Stimulated activated CD8-positive, alpha-beta memory T cell treated with anti-CD3 and anti-CD28 coated beads, Interleukin-7, amount 100 ng/mL, for 1 hour (primary cell): ENCODE measurements at places on chromosomes 1 and 21.

DNA sequence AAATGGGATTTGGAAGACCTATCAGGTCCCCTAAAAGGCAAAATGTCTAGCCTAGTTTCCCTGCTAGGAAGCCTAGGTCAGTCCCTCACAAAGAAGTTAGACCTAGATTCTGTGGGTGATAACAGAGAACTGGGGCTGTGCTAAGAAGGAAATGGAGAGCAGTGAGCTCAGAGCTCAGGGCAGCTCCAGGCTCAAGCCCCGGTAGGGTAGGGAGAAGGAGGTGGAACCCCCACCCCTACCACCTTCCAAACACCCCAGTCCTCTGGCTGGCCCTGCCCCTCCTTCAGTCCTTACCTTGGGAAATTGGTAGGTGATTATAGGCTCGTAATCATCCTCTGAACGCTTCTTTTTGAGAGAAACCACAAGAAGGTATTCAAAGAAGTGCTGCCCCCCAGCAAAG, 1.1 kb downstream of the DENND2D start:
- no peak for DNase-seq

DNA sequence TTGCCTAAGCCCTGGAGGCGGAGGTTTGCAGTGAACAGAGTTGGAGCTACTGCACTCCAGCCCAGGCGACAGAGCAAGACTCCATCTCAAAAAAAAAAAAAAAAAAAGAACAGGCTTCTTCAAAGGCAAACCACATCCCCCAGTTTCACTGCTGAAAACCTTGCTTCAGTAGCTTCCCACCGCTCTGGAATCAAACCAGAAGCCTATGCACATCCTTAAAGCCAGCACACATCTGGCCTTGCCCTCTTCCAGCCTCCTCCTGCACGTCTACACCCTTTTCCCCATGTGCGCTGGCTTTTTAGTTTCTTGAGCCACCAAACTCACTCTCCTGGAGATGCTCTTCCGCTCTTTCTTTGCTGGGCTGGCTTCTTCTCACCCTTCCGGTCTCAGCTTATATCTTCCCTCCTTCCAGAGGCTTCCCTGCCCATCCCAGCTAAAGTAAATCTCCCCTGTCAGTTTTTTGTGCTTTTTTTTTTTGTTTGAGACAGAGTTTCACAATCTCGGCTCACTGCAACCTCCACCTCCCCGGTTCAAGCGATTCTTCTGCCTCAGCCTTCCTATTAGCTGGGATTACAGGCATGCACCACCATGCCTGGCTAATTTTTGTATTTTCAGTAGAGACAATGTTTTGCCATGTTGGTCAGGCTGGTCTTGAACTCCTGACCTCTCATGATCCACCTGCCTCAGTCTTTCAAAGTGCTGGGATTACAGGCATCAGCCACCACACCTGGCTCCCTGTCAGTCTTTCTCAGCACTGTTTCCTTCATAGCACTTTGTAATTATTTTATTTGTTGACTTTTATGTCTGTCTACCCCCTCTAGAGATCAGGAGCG, 42.0 kb upstream of the ID3 start:
- no peak for DNase-seq

GRCh38 chr1:96997717-96998116, 276.1 kb downstream of the PTBP2 start:
- DNase-seq, result no peak

- DNase-seq, result no peak
Observed at GRCh38 chr1:85199667-85200462, 951 bp downstream of the SYDE2 start.

DNA sequence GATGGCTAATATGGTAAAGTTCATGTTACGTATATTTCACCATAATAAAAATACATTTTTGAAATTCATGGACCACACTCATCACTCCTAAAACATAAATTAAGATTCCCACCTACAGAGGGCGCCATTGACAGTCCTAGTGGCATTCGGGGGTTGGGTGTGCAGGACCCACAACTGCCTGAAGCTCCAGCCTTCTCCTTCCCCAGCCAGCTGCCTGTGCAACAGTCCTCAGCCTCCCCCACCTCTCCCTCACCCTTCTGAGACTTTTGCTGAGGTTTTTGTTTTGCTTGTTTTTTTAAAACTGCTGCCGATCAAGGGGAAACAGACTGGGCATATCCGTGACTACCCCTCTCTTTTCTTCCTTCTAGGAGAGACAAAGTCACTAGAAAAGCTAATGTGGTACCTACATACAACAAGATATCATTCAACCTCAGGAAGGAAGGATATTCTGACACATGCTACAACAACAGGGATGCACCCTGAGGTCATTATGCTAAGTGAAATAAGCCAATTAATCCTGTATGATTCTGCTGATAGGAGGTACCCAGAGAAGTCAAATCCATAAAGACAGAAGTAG, 9.2 kb upstream of the EVA1C start:
- DNase-seq, result no peak

- no peak for DNase-seq
Observed at GRCh38 chr1:193558491-193559028, 372.1 kb upstream of the B3GALT2 start.

DNA sequence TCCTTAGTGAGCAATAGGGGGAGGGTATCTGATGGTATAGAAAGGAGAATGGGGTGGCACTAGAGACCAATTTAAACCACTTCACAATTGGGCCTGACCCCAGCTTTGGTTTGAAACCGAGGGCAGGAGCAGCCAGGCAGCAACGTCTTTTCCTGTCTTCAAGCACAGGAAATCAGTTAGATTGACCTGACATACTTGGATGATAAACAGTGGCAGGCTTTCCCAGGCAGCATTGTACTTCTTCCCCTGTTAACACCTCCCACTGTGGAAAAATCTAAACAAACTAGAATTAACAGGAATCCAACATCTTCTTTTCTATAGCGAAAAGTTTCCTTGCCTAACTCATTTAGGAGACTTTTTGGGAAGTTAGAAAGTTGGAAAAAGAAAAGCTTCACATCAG, 40.6 kb downstream of the SELL start:
- no peak for DNase-seq

DNA sequence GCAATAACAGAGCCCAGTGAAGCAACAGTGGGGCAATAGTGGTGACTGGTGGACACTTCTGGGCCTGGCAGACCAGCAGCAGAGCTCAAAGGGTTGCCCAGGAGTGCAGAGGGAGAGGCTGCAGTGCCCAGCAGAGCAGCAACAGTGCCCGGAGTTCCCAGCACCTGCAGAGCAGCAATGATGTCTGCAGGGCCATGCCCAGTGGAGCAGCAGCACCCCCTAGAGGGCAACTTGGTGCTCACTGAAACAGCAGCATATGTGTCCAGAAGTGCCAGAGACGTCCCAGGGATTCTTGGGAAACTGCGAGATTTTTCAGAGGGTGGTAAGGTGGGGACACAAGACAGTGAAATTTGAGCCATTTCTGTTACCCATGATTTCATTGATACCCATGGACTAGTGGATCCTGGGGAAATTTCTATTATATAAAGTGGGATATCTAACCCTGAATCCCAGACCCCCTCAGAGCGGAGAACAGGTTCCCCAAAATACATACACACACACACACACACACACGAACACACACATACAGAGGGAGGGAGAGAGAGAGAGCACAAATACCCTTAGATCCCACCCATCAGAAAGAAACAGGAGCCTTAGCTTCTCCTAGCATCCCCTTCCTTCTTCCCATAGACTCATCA, 156.9 kb upstream of the GJB5 start:
- peak; percentile 13 for DNase-seq

GRCh38 chr1:228683428-228683827, 51.9 kb upstream of the RHOU start:
- DNase-seq, result no peak

- no peak for DNase-seq
Observed at GRCh38 chr1:206900149-206900548, 2.9 kb downstream of the IL24 start.

DNA sequence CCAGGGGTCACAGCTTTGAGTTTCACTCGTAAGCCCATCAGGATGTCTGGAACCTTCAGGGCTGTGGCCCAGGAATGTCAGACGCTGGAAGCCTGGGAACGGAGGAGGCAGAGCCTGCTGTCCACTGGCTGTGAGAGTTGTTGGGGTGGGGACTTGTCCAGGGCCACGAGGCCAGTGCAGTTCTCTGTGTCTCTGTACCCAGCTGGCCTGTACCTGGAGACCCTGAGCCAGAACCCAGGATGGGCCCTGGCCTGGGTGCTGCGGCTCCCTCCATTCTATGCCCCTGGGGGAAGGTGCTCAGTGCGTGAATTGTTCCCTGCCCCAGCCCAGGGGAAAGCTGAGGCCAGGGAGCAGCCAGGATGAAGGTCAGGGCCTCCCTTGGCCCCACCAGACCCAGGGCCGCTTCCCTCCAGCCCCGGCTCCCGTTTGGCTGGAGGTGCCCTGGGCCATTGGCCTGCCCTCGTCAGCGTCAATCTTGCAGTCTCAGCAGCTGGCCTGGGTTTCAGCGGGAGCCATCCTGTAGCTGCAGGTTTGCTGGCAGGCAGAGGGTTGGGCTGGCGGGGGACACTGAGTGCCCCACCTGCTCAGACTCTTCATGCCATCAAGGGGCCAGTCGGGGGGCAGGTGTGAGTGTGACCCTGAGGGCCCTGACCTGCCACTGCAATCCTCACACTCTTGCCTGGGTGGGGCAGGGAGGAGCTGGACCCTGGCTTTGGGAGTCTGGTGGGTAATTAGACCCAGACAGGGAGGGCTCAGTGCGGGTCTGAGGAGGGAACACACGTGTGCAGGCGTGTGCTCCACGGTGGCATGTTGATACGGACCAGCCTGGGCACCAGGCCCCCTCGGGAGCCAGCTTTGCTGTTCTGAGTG, 724 bp upstream of the CALML6 start:
- DNase-seq, result no peak

DNA sequence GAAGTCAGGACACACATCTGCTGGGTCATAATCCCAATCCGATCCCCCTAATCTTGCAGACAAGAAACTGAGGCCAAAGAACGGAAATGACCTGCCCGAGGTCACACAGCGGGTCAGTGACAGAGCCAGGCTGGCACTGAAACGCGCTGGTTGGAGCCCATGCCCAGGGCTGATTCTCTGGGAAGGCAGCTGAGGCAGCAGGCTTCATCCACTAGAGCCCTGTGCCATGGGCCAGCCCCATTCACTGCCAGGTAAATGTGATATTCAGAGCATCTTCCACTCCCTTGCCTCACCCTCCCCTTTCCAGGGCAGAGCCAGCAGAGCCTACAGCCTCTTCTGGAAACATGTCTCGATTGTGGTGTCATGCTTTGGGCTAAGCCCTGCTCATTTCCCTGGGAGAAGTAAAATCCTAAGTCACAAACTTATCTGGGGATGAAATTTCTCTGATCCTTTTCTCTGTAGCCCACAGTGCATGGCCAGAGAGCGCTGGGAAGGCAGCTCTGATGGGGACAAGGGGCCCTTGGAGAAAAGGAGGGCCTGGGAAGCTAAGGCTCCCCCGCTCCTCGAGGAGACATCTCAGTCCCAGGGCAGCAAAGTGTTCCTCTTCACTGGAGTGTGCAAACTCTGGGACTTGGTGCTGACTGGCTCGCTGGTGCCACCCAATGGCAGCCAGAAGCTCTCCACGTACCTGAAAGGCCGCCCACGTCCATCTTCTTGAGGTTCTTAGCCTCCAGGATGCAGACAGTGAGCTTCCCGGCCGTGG, 110.4 kb downstream of the SYT2 start:
- no peak for DNase-seq

GRCh38 chr1:170145770-170146676, at the start of gene NTMT2:
NTMT2 (plus strand) TSS chr1:170145959; CDS start chr1:170146108, 149 bp downstream.
- DNase-seq, result no peak

DNA sequence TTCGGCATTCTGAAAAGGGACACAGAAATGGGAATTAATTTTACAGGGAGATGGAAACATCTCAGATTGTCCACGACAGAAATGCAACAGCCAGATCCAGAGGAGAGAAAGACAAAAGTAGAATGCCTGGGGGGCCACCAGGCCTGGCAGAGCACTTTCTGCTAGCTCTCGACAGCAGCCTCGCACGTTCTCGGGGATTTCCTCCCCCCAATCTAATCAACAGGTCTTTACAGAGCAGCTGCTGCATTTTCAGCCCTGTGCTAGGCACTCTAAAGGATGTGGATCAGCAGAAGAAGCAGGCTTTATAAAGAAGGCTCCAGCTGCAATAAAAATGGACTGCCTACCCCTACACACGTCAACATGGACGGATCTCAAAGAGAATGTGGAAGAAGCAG, 10.6 kb downstream of the CSRP1 start:
- DNase-seq, result no peak

DNA sequence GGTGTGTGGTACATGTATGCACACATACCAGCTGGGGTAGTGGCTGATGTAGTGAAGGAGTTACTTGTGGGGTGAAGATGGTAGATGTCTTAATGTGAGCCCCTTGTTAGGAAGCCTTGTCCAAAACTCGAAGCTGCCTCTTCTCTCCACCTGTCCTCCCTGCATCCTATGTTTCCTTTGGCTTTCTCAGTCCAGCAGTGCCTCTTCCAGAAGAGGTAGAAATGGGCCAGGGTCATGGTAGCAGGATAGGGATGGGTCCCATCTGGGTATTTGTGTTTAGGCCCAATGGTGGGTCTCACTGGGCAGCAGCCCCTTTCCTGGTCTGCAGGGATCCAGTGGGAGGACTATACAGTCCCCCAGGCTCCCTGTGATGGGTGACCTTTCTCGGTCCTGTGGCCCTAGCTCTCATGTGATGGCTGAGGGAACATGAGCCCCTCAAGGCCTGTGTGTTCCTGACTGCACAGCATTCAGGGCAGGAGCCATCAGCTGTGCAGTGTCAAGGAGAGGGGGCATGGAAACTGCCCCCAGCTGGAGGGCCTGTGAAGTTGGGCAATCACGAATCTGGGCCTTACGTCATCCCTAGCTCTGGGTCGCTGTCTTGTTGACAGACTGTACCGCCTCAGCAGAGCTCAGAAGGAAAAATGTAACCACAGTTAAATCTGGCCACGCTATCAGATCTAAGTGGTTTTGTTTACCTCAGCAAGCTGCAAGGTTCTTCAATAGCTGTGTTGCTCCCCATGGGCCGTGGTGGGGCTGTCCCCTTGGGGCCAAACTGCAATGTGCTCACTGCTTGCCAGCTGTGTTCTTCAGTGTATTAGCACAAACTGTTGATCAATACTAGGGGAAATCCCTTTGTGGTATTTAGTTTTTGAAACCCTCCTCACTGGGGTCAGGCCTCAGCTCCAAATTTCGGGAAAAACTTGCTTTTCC, 82.7 kb downstream of the NOS1AP start:
- no peak for DNase-seq

- no peak for DNase-seq
Observed at GRCh38 chr21:38266732-38267131, 9.9 kb downstream of the KCNJ15 start.

GRCh38 chr1:155466996-155467395, 95.6 kb downstream of the ASH1L start:
- DNase-seq, result no peak
